ENCODE measurements at places on chromosomes 6 and 20.
A peak's percentile ranks its signal among the peaks of the same experiment; 100 is the strongest.

DNA sequence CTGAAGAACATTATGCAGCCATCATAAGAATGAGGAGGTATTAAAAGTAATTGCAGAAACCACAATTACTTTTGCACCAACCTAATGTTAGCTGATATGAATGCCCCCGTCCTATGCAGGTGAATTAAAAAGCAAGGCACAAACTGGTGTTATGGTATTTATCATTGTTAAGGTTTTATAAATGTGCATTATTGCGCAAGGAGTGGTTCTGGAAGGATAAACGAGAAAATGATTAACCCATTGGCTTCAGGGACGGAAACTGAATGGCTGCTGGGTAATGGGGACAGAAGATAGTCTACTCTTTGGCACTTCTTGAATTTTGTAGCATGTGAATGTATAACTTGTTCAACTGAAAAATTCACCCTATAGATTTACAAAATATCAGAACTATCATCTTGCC is 148.6 kb upstream of the SALL4 start:
- DNase-seq: no peak

- no peak for DNase-seq
Observed at GRCh38 chr6:27863962-27864905, 48.0 kb downstream of the OR2B2 start.

- DNase-seq: no peak
Observed at GRCh38 chr20:3654326-3655130, 8.7 kb downstream of the GFRA4 start.

DNA sequence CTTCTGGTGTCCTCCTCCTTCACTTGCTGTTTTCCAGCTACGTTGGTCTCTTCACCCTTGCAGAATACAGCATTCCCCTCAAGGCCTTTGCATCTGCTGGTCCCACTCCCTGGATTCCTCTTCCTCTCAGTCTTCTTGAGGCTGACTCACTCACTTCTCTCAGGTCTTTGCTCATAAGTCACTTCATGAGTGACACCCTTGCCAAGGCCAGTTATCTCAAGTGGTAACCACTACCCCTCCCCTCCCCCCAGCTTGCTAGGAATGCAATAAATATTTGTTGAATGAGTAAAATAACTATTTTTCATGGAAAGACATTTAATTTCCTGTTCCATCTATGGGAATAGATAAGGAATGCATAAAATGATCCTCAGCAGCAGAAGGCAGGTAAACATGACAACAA is 131.7 kb downstream of the PLCB4 start:
- no peak for DNase-seq

- DNase-seq: peak; percentile 54
Observed at GRCh38 chr6:41071501-41071922, 644 bp downstream of the OARD1 start.

DNA sequence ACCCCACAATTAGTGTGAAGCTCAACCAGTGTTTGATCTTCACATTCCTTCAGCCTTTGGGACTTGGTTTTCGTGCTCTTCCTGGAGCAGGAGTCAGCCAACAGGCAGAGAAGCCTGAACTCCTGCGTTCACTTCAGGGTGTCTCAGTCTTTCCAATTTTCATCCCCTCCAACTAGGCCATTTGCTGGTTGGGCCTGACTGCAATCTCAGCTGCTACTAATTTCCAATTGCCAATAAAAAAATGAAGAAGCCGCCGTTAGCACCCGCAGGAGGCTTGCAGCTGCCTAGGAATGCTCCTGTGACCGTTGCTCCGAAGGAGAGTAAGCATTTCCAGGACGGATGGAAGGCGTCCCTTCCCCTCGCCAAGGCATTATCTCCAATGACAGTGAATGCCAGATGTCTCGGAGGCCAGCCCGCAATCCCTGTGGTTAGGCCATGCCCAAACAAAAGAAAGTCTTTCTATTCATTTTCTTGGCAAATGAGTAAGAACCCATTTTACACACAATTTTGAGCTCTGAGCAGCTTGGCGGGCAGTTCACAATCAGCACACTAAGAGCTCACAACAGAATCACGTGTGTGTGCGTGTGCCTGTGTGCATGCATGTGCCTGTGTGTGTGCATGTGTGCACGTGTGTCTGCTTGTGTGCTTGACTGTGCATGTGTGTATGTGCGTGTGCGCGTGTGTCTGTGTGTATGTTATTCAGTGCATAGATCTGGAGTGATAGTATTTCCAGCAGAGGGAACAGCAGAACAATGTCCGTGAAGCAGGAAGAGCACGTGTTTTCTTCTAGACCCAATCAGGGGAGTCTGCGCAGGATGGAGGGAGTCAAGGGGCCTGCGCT is 301.2 kb downstream of the SMOC2 start:
- no peak for DNase-seq

GRCh38 chr6:161443848-161444247 is 170.0 kb upstream of the AGPAT4 start:
- DNase-seq: no peak

DNA sequence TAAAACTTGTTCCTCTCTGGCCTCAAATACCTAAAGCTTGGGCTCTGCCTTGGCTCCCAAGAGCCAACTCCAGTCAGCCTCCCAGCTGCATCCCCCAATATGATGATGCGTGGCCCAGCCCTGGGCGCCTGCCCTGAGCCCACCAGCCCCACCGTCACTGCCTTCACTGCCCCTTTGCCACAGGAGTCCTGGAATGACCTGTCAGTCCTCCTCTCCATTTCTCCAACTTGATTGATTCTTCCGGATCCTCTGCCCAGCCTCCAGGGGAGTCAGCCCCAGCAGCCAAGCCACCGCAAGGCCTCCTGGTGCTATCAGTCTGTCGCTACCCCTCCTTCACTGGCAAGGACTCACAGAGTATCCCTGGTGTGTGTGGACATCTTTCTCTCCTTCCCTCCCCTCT is 96.7 kb upstream of the PMEPA1 start:
- no peak for DNase-seq

- no peak for DNase-seq
Observed at GRCh38 chr6:28011722-28012121, 54.7 kb downstream of the OR2B6 start.

DNA sequence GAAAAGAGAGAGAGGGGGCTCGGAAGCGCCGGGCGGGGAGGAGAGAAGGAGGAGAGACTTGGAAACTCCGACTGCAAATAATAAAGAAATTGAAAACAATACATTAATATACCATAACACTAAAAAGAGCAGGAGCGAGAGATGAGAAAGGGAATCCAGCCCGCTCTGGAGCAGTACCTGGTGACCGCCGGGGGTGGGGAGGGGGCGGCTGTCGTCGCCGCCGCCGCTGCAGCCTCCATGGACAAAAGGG is 338 bp downstream of the E2F3 start:
- DNase-seq: no peak

DNA sequence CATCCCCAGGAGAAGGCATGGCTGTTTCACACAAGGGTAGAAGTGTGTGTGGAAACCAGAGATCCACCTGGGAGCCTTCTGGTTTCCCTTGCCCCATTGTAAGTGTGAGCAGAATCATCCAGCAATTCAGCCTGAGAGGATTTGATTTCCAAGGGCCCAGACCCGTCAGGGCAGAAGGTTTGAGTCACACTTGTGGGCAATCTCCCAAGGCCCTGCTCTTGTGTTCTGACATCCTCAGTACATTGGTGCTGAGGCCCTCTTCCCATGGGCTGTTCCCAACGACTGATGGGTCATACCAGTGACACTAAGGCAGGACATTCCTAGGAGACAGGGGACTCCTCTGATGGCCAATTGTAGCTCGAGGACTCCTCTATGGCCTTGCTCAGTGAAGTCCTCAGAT is 58.2 kb upstream of the POLR1H start:
- DNase-seq: no peak

- DNase-seq: no peak
Observed at GRCh38 chr20:61881416-61881815, 184.3 kb downstream of the TAF4 start.

DNA sequence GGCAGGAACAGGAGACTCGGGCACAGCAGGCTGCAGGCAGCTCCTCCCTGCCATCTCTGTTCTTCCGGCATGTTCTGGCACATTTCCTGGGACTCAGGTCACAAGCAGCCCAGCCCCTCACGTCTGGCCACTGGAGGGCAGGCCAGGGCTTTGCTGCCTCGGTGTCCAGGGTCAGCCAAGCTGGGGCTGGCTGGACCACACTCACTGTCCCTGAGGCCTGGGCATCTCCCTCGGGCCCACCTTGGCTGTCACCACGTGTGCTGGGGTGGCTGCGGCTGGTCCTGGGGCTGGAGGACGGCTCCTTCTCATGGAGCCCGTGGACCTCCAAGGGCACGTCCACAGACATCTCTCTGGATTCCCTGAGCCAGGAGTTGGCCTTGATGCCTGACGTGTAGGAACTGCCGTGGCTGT is 18.5 kb downstream of the FRMD1 start:
- DNase-seq: no peak

DNA sequence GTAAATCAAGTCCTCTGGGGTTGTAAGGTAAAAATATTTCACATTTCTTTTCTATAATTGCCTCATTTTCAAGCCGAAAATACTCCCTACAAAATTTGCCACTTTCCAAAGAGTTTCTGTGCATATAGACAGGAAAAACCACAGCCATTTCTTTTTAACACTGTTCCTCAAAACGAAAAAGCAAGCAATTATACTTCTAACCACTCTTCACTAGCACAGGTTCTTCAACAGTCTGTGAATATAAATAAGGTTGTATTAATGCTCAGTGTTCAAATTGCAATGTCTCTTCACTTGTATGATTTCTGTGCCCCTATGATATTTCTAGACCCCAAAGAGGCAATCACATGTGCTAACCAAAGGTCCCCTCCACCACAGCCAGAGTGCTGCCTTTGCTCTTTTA is 206.0 kb downstream of the SIM1 start:
- no peak for DNase-seq

GRCh38 chr20:47215653-47216397 is 140.7 kb downstream of the ZMYND8 start:
- no peak for DNase-seq

GRCh38 chr20:3744806-3745685 is 12.6 kb downstream of the HSPA12B start:
- peak; percentile 61 for DNase-seq

GRCh38 chr20:10385850-10386544 is 48.0 kb downstream of the MKKS start:
- no peak for DNase-seq

- DNase-seq: no peak
Observed at GRCh38 chr20:39800548-39800947, 838.4 kb downstream of the DHX35 start.

DNA sequence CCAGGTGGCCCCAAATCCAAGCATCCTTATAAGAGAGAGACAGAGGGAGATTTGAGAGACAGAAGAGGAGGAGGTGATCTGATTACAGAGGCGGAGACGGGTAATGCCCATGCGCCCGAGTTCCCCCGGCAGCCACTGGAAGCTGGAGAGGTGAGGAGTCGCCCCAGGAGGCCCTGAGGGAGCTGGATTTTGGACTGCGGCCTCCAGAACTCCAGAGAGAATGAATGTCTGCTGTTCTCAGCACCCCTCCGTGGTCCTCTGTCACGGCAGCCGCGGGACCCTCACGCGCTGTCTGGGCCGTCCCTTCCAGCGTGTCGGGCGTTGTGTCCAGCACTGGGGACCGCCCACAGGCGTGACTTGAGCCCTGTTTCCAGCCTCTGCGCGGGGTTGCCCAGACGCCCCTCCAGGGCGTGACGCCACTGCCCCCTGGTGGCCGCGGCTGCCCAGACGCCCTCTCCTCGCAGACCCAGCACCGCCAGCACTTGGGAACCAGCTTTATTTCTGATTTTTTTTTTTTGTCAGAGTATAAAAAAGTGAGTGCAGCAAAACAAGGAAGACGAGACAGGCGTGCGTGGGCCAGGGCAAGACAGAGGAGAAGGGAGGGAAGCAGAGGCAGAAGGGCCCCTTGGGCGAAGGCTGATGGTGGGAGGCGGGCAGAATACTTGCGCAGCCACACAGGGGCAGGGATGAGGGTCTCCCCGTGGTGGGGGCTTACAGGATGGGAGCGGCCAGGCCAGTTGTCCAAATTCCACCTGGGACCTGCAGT is 4.1 kb upstream of the ZNF512B start:
- DNase-seq: no peak

GRCh38 chr6:6332811-6333244 is 12.4 kb upstream of the F13A1 start:
- no peak for DNase-seq

GRCh38 chr6:149384464-149384863 is 15.6 kb upstream of the SUMO4 start:
- no peak for DNase-seq

GRCh38 chr6:71414486-71414885 is 125.9 kb downstream of the OGFRL1 start:
- no peak for DNase-seq

DNA sequence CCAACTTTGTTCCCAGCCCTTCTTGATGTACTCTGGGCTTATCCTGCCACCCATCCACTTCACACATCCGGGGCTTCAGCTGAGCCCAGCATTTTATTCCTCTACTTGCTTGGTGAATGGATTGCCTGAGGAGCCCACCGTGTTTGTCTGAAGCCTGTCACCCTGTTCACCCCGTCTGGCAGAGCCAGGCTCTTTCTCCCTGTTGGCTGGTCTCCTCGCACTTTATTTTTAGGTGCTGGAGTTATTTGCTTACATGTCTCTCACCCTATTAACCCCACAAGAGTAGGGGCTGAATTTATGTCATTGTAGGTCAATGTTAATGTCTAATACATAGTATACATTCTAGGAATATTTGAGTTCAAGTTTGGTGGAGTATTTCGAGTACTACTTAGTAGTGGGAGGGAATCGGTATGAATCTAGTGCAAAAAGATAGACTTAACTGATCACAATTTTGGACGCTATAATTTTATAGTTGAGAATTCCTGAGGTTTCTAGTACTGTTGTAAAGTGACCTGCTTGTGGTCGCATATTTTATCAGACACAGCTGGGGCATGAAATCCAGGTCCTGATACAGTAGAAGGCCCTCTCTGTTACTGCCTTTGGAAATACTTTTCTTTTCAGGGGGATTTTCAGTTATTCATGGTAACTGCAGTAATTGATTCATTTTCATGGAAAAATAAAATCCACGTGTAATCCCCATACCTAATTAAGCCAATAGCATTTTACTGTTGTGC is 10.8 kb downstream of the JARID2 start:
- DNase-seq: no peak

All from stimulated activated CD8-positive, alpha-beta memory T cell treated with anti-CD3 and anti-CD28 coated beads, Interleukin-7, amount 100 ng/mL, for 4 hours (primary cell).